Frontal cortex (tissue), 4 donors: ENCODE measurements at places on chromosomes 4 and X. TPM values are rescaled to one million over a fixed set of nuclear protein-coding genes. Genes with fewer than 3 reads are reported as not detected.

GRCh38 chrX:13028871-13029636 lies 15.4 kb downstream of the FAM9C start:
- no peak for DNase-seq

GRCh38 chr4:8401665-8402064 lies 38.9 kb downstream of the ACOX3 start:
- no peak for DNase-seq

DNA sequence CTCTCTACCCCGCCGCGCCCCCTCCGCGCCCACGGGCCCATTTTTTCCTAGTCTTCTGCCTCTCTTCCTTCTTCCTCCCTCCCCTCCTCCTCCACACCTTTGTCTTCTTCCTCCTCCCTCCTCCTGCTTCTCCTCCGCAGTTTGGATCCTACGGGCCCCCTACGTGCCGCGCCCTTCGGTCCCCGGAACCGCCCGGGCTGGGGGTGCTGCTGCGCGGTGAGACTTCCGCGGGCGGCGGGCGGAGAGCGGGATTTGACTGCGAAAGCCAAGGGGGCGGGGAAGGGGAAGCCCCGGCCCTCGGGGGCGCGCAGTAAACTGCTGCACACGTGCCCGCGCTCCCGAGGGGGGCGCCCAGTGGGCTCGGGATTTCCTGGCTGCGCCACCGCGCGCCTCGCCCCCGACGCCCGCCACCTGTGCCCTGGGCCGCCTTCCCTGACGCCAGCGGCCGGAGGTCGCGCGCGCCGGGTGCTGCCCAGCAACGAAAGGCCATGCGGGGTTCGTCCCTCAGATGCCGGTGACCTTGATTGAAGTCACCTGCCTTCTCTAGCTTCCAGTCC lies 3.3 kb upstream of the NKX3-2 start:
- DNase-seq, result peak; percentile 18

- no peak for DNase-seq
Observed at GRCh38 chr4:123229286-123229685, 167.3 kb upstream of the SPRY1 start.

- no peak for DNase-seq
Observed at GRCh38 chr4:102472441-102473013, 28.6 kb upstream of the NFKB1 start.

DNA sequence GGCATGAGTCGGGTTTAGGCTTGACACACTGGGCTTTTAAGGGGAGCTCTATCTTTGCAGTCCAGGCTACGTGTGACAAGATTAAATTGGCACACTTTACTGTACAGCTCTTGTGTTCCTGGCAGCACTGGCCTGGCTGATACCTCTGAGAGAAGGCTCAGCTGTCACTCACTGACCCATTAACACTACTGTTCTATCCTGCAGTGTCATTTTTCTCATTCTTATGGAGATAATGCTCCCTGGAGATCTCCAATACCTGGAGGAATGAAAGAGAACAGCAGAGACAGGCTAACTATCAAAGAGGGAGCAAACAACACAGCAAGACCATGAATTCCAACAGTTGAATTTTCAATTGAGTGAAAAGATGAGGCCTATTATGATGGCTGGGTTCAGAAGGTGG lies 1.7 kb upstream of the PDHA2 start:
- DNase-seq, result no peak

DNA sequence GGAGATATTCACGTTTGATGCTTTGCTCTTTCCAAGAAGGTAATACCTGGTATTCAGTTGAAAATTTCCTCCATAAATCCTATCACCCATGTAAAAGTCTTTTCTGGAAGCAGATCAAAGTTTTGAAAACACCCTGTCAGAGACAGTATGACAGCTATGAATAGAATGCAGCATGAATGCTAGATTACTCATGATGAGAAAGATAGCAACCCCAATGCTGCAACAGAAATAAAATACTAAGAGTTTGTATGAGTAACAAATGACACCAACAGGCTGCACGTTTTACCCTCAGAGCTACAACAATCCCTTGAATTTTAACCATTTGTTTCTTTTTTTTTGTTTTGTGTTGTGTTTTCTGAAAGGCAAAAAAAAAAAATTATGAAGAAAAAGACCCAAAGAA lies 108.6 kb downstream of the ARHGAP6 start:
- no peak for DNase-seq

DNA sequence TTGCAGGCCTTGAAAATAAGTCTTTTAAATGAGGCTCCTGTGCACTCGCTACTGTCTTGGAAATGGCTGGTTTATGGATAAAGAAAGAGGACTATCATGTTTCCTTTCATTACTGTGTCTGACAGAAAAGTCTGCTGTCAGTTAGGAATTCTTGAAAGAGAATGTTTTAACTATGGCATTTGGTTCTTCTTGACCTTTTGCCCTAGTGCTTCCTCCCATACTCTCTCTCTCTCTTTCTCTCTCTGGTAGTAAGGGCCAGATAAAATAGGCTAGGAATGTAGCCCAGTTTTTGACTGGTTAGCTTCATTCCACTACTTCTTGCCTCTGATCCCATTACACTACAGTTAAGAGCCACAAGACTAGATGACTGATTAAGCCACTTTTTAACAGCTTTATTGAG lies 29.8 kb downstream of the YY2 start:
- no peak for DNase-seq

- no peak for DNase-seq
Observed at GRCh38 chr4:70946939-70947338, 44.8 kb downstream of the MOB1B start.

GRCh38 chrX:107718156-107718621 lies 57.4 kb downstream of the TSC22D3 start:
- no peak for DNase-seq

DNA sequence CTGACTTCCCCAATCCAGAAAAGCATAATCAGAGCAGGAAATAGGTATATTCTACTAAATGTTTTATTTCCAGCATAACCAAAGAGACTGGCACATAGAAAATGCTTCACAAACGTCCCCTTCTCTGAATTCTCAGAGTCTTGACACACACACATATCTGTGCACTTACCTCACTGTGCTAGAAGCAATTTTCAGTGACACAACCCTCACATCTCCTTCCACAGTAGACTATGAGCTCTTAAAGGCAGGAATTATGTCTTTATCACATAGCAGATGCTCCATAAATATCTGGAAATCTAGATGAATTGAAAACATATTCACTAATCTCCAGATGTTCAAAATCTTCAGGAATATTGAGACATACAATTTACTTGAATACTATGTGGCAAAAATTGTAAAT lies 5.9 kb downstream of the SOWAHB start:
- no peak for DNase-seq

DNA sequence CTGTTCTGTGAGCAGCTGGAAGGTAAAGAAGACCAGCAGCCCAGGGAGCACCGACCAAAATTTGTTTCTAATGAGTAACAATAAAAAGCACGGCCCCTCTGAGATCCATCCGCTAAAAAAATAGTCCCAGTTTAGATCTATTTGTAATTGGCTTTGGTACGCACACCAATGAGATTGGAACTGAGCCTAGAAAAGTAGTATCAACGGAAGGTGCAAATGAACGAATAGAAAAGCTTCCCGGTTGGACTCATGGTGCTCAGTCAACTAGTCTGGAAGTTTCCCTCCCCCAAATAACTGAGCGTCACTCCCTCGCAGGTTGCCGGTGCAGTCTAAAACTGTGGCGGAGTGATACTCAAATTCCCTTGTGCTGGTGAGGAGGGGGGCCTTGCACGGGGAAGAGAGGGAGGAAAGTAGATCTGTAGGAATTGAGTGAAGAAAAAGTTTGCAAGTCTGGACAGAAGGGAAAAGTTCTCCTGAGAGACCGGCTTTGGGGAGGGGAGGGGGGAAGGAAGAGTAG lies at the start of gene COL4A5:
TSS of gene COL4A5 (plus strand) at position 413 of the 517 bp plus-strand sequence. CDS start 288 bp downstream, outside the sequence.
- no peak for DNase-seq

DNA sequence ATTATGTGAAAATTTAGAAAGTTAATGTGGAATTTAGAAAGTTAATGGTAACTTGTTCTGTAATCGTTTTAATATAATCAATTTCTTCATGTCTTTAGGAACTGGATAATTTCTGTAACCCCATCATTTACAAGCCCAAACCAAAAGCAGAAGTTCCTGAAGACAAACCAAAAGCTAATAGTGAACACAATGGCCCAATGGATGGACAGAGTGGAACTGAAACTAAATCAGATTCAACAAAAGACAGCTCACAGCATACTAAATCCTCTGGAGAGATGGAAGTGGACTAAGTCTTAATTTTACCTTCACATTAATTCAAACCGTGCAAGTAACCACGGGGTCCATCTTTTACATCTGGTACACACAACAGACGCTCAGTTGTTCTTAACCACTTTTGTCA lies 48.1 kb upstream of the PLK4 start:
- DNase-seq, result no peak

DNA sequence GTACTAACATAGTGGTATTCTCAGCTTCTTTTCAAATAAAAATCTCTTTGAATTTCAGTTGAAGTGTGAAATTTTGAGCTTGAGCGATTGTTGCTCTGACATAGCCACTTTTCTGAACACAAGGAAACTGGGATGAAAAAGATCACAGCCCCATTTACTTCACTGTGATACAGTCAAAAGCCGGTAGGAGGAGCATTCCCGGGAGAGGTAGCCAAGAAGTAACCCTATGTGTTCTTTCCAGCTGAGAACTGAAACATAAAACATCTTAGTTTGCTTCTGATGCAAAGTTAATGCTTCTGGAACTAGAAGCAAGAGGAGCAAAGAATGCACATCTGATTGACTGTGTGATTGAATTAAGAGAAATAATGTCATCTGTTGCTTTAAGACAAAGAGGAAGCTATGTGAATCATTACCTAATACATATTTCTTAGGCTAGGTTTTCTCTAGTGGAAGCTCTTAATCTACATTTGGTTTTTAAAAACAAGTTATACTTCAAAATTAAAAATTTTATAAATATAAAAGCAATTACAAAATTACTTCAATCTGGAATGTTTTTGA lies 88.3 kb upstream of the UNC5C start:
- no peak for DNase-seq

DNA sequence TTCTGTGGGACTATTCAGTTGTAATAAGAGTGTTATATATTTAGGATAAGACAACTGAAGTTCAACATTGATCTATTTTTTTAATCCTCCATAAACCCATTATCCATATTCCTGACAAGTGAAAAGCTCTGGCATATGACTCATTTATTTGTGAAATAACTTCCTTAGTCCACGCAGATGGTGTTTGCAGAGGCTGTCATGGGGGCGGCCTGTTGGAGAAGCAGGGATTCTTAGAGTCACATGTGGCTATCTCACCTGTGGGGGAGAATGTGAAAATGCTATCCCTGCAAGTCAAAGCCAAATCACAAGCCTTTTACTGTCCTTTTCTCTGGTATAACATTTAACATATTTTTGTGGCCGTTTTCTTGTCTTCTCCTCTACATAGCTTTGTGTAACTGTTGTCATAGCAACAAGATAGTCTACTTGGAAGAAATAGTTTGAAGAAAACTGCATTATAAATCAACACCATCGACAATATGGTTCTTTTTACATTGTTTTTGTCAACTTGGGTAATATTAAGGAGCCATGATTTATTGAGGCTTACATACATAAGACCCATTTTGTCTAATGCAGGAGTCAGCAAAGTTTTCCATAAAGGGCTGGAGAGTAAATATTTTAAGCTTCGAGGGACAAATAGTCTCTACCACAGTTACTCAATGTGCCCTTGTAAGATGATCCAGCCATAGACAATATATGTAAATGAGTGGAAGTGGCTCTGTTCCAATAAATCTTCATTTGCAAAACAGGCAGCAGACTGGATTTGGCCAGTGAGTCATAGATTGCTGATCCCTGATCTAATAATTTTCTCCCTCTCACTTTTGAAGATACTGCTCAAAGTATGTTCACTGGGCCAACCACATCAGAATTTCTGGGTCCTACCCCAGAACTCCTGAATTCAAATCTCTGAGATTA lies 395.0 kb downstream of the DTHD1 start:
- no peak for DNase-seq

- no peak for DNase-seq
Observed at GRCh38 chr4:138602664-138603063, 360.5 kb upstream of the SLC7A11 start.

DNA sequence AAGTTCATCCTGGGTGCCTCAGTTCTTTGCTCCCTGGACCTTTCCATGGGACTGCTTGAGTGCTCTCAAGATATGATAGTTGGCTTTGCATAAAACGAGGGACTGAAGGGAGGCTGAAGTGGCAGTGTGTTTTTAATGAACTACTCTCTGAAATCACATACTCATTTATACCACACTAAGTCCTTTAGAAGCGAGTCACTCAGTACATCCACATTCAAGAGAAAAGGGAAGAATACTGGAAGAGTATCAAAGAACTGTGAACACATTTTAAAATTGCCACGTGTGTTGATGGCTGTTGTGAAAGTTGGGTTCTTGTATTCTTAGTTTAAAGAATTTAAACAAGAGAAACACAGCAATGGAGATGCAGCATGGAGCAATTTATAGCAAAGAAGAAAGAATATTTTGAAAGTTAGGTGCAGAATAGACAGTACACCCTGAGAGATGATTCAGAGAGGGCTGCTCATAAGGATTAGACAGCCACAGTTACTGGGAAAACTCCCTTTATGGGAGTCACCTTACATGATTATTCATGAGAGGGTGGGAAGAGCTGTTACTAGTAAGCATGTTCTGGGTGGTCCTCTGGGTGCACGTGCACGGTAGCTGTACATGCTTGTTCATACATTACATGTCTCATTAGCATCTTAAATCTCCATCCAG lies 380.7 kb downstream of the ADGRL3 start:
- no peak for DNase-seq

DNA sequence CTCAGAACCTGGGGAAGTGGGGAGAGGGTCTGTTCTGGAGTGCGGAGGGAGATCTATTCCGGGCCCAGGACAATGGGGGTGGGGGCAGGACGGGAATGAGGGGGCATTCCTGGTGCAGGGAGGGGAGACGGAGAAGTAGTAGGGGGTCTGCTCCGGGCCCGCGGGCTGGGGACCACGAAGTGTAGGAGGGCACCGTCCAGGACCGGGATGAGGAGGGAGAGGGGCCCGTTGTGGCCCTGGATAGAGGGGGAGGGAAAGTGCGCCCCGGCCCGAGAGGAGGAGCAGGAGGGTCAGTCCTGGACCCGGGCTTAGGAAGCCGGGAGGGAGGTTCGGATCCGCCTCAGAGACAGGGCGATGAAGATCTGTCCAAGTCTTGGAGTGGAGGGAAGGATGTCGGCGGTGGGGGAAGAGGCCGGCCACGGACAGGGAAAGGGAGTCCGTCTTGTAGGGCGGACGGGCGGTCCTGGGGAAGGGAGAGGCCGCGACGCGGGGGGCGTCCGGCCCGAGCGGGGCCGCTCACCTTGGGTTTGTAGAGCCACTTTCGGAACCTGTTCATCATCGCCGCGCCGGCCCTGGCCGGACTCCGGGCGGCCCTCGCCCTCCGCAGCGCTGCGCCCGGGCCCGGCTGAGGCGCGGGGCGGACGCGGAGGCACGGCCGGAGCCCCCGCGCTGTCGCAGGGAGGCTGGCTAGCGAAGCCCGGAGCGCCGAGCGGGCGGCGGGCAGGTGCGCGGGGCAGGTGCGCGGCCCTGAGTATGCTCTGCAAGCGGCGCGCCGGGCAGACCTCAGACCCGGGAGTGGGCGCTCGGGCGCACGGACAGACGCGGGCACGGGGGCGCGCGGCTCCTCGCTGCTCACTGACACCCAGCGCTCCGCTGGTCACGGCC lies at the start of gene ZFYVE28:
TSS of gene ZFYVE28 (minus strand) at position 881 of the 885 bp plus-strand sequence. CDS start at position 559, 322 bp downstream.
- DNase-seq, result no peak

- no peak for DNase-seq
Observed at GRCh38 chrX:38657562-38657961, 96.2 kb downstream of the TSPAN7 start.

Gene CDKL2
- 60.7 TPM for total RNA-seq

Gene VCX3A
- total RNA-seq, result not detected

Gene EXOC1
- 75.8 TPM for total RNA-seq

Gene UGT8
- 4.5 TPM for total RNA-seq

Gene GPM6B
- 380 TPM for total RNA-seq

Gene STIM2
- total RNA-seq, result 22.8 TPM

Gene BEND2
- total RNA-seq, result not detected

Gene TRPC5OS
- not detected for total RNA-seq

Gene ALAS2
- 50.1 TPM for total RNA-seq

Gene SGMS2
- 0.41 TPM for total RNA-seq

Gene STPG2
- total RNA-seq, result 7.3 TPM

Gene CC2D2A
- 18.8 TPM for total RNA-seq
